ENCODE measurements at places on chromosomes 6 and 20.

- peak; percentile 50 for DNase-seq
These were observed 183.1 kb downstream of the MOXD1 start for GRCh38 chr6:132218059-132218696.

- DNase-seq: no peak
These were observed 27.4 kb downstream of the HEBP2 start for GRCh38 chr6:138431256-138432062.

GRCh38 chr6:142648036-142648451, 296.9 kb downstream of the HIVEP2 start:
- DNase-seq: no peak

DNA sequence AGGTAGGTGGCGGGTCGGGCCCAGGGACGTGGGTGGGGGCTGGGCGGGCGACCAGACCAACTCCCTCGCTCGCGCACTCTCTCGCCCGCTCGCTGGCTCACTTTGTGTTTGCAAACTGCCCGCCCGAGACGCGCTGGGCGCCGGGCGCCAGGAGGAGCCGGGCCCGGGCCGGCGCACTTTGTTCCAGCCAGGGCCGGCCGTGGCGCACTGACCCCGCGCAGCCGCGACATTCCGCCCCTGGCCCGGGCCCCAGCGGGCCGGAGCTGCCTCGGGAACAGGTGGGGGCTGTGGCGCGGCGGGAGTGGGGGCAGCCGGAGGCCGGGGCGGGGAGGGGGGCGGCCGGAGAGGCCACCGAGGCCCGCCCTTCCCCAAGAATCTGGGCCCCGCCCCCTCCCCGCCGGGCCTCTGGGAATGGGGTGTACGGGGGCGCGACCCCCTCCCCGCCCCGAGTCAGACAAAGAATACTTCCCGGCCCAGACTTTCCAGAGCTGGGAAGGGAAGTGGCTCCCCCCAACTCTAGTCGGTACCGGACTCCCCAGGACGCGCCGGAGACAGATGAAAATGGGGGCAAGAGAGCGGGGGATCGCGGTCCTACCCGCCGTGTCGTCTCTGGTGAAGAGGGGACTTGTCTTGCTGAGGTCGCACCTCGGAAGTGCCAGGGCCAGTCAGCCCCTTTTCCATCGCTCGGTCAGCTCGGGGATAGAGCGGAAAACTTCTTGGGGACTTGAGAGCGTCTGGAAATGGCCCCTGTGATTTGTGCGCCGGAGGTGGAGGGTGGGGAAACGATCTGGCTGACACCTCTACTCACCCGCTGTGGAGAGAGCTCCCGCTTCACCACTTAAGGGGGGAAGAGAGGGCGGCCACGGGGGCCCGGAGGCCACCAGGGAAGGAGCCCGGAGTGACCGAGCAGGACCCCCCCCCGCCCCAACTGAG, 951 bp downstream of the FOXP4 start:
- DNase-seq: no peak

GRCh38 chr6:41191569-41191968, 9.4 kb downstream of the TREML2 start:
- DNase-seq: peak; percentile 12

GRCh38 chr6:5896476-5897200, 110.1 kb downstream of the NRN1 start:
- DNase-seq: no peak

Data from kidney capillary endothelial cell (primary cell).